Left ventricle myocardium inferior (tissue), 1 donor: ENCODE measurements at places on chromosomes 13 and 19.

DNA sequence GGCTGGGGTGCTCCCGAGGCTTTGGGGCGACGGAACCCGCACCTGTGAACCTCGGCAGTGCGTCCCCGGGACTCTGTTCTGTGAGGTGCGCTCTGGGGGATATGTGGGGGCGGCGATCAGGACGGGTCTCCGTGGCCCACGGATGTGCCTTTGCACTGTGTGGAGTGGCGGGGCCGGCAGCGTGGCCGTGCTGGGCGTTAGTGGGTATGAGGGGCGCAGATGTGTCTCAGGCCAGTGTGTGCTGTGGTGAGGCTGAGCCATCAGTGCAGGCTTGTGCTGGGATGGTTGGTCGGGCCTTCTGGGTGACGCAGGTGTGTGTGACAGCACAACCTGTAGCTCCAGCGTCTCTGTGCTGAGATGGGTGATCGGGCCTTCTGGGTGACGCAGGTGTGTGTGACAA is 16.9 kb downstream of the ZNF331 start:
- no peak for DNase-seq

DNA sequence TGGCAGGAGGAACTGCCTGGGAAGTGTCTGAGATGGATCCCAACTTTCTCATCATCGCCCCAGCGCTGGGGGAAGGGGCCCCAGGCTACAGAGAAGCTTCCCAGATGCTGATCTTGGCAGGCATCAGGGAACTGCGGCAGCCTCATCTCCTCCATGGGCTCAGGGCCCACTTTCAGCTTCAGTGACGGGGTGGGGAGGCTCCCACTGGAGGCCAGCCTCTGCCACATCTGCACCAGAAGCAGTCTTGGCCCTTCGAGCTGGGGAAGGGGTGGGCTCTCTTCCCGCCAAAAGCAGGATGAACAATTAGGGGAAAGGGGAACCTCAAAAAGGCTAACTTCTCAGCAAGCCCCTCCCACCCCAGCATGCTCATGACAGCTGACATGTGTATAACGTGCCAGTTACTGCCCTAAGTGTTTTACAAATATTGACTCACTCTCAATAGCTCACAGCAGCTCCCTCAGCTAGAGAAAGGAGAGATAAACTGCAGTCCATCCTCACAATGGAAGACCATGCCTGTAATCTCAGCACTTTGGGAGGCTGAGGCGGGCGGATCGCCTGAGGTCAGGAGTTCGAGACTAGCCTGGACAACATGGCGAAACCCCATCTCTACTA is 7.1 kb upstream of the S1PR2 start:
- DNase-seq: peak; percentile 79

DNA sequence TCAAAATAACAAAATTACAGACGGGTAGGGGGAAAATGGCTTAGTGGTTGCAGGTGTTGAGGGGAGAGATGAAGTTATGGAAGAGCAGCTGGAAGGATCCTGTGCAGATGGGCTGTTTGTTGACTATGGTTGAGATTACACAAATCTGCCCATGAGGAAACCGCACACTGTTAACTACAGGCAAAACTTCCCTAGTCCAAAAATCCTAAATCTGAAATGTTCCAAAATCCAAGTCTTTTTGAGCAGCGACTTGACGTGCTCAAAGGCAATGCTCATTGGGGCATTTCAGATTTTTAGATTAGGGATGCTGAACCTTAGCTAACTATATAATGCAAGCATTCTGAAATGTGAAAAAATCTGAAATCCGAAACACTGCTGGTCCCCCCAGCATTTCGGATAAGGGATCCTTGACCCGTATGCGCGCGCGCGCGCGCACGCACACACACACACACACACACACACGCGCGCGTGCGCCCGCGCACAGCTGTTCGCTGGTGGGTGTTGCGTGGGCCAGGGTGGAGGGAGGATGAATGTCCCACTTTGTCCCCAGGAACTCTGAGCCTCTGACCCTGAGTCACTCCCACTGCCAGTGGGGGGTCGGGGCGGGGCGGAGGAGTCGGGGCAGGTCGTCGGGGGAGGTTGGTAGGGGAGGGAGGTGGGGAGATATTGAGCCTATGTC is 6.8 kb downstream of the F2RL3 start:
- DNase-seq: no peak

DNA sequence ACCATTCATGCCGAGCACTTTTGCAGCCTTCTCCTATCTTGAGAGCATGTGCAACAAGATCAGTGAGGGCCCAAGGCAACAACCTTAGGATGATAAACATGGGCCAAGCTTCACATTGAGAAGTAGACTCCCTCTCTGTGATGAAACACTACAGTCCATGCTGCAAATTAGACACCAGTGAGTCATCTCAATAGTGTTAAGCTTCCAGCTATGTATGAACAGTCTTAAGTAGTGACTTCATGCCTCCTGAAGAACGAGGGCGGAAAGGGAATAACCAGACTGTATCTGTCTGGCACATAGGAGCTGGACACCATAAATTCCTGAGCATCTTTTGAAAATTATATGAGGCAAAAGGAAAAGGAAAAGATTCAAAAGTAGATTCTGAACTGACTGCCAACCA is 309.9 kb upstream of the SLITRK1 start:
- no peak for DNase-seq

GRCh38 chr13:51599444-51600176 is 15.3 kb downstream of the WDFY2 start:
- no peak for DNase-seq

GRCh38 chr13:35927567-35928021 is 203.6 kb downstream of the DCLK1 start:
- no peak for DNase-seq

- DNase-seq: peak; percentile 89
Observed at GRCh38 chr19:6739390-6739882, at the start of gene TRIP10. Gene TRIP10, plus strand, starts transcription at chr19:6739680. Its CDS starts 82 bp downstream, at chr19:6739762.

DNA sequence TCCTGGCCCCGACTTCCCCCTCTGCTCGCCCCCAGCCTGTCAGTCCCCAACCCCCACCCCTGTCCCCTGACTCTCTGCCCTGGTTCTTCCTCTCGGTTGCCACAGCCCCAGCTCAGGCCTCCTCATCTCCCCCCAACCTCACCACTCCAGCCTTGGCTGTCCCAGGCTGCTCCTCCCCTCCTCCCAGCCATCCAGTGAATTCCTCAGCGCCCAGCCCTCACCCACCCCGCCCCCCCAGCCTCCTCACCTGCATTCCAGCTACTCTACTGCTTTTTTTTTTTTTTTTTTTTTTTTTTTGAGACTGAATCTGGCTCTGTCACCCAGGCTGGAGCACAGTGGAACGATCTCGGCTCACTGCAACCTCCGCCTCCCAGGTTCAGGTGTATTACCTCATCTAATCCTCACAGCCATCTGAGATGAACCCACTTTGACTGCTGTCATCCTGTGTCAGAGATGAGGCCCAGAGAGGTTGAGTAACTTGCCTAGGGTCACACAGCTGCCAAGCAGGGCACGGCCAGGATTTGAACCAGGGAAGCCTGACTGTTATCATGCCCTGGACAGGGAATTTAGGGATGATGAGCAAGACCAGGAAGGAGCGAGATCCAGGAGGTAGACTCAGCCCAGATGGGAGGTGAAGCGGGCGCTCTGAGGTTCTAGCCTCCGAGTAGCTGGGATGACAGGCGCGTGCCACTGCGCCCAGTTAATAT is 2.6 kb downstream of the SULT2B1 start:
- no peak for DNase-seq

GRCh38 chr13:33859691-33860303 is 41.8 kb downstream of the RFC3 start:
- no peak for DNase-seq

DNA sequence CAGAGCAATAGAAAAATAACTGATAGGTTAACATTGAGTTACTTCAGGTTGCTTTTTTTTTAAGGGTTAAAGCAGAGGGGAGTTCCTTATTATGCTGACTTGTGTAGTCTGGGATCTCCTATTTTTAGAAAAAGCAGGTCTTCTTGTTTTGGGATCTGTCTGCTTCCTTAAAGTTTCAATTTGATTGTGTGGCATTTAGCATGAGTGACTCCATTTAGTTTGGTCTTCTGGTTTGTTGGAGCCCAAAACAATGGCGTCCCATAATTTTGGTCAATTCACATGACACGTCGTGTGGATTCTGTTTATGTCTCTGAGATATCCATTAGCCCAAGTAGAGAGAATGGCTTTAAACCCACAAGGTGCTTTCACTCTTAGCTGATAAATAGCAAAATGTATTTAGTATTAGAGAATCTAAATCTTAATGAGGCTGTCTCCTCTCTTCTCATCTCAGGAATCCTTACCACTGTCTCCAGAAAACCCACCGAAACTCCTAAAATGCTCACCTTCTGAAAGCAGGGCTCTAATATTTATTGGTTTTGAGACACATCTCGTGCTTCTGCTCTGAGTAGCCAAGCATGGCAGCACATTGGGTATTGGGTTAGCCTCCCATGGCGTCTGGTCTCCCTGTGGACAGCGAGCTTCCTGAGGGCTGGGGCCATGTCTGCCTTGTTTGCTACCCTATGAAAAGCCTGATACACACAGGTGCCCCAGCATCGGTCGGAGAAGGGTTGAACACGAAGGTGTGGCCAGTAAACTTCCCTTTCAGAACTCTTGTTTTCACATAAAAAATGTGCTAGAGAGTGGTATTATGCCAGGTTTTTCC is 67.2 kb upstream of the GPR183 start:
- no peak for DNase-seq

- DNase-seq: no peak
Observed at GRCh38 chr13:48391257-48391656, 21.7 kb downstream of the LPAR6 start.

DNA sequence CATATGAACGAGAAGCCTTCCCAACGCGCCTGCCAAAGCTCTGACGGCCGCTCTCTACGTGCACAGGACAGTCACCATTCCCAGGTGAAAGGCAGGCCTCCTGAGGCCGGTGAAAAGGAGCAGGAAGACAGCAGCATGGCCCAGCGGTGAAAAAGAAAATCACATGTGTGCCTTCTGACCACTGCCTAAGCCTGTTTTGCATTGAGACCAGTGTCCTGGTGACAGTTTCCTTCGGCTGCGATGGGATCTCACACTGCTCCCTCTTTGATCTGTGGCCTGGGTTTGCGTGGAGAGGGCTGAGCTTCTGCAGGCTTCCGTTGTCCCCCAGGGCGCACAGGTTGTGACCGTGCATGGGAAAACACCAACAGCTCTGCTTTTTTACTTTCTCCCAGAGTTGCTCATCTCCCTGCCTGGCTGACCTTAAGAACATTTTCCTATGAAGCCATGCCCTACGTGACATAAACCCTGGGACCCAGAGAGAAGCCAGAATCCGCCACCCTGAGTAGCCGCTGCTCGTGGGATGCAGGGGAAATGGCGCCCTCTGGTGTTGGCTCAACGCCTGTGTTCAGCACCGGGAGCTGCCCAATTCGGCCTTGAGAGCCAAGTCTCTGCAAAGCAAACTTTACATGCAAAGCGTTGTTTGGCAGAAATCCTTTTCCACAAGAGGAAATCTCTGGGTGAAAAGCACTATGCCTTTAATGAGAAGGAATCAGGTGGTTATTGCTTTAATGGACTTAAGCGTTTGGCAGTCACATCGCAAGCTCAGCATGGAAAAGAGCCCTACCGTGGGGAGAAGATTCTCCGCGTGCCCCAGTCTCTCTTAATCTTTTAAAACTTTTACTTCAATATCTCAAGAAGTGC is 112.2 kb upstream of the GPR12 start:
- peak; percentile 46 for DNase-seq

DNA sequence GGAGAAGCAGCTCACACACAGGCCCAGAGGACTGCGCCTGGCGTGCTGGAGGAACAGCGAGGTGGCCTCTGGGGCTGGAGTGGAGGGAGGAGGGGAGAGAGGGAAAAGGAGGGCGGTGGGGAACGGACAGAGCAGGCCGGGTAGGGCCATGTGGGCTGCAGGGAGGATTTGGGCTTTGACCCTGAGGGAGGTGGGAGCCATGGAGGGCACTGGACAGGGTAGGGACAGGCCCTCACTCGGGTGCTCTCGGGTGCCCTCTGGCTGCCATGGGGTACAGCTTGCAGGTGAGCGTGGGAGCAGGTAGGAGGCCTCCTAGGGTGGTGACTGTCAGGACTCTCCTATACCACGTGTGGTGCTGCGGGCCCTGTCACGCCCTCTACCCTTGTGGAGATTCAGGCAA is 22.8 kb downstream of the PLIN4 start:
- no peak for DNase-seq
